Stimulated activated CD4-positive, alpha-beta T cell treated with anti-CD3 and anti-CD28 coated beads, Interleukin-12 subunit alpha, Interleukin-12 subunit beta, amount 100 ng/mL, for 48 hours (primary cell): ENCODE measurements at places on chromosomes 12 and 14.

DNA sequence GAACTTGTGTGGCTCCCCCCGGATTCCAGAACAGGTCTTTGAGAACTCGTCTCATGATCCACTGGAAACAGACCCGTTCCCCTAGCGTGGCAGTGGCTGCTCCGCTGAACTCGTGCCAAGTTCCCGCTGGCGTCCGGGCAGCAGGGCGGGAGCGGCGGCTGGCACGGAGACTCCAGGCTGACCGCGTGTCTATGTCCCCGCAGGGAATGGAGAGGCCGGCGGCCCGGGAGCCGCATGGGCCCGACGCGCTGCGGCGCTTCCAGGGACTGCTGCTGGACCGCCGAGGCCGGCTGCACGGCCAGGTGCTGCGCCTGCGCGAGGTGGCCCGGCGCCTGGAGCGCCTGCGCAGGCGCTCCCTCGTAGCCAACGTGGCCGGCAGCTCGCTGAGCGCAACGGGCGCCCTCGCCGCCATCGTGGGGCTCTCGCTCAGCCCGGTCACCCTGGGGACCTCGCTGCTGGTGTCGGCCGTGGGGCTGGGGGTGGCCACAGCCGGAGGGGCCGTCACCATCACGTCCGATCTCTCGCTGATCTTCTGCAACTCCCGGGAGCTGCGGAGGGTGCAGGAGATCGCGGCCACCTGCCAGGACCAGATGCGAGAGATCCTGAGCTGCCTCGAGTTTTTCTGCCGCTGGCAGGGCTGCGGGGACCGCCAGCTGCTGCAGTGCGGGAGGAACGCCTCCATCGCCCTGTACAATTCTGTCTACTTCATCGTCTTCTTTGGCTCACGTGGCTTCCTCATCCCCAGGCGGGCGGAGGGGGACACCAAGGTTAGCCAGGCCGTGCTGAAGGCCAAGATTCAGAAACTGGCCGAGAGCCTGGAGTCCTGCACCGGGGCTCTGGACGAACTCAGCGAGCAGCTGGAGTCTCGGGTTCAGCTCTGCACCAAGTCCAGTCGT is 1.5 kb downstream of the APOLD1 start:
- DNase-seq = peak; percentile 74

- DNase-seq = no peak
These were observed 91.1 kb upstream of the FUT8 start for GRCh38 chr14:65321370-65321875.

DNA sequence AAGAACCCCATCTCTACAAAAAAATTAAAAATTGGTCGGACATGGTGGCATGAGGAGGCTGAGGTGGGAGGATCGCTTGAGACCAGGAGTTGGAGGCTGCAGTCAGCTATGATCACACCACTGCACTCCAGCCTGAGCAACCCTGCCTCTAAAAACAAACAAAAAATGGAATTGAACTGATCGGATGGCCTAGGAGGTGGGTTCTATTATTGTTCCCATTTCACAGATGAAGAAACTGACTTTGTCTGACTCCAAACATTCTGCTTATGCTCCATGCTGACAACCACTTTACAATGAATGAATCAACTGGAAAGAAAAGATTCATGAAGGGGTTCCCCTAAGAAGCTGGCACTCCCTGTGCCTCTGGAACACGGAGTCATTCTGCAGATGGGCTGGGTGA is 47.3 kb downstream of the TRPV4 start:
- DNase-seq = no peak

- DNase-seq = no peak
These were observed 65.8 kb downstream of the ITPK1 start for GRCh38 chr14:93049867-93050331.

DNA sequence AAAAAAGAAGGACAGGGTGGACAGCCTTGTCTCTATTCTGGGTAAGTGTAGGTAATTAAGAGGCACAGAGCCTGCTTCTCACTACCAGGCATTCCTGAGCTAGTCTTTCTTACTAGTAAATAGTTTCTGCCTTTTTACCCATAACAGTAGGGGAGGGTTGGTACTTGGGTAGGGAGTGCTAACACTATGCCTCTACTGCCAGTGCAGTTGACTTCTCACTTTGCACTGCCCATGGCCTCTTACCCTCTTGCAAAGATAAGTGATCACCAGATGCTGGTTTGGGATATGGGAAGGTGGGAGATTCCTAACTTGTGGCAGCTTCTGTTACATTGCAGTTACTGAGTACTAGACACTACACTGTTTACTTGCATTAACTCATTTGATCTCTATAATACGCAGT is 11.6 kb downstream of the AHSA1 start:
- no peak for DNase-seq

- DNase-seq = no peak
These were observed 3.9 kb downstream of the LHX5 start for GRCh38 chr12:113467502-113468364.

DNA sequence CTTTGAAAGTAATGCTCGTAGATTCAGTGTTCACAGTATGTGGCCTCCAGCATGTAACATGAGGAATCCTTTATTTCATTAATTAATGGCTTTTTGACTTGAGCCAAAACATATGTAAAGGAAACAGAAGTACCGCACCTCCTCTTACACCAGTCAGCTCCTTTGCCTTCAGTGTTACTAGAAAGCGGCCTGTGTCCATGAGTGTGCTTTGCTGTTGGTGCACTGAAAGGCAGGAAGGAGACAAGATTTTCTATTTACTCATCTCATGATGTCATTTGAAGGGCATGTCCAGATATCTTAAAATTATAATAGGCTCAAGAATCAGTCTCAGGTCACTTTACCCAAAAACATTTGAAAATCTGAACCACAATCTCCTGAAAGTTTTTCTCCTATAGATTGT is 9.9 kb upstream of the CCT2 start:
- DNase-seq = no peak

DNA sequence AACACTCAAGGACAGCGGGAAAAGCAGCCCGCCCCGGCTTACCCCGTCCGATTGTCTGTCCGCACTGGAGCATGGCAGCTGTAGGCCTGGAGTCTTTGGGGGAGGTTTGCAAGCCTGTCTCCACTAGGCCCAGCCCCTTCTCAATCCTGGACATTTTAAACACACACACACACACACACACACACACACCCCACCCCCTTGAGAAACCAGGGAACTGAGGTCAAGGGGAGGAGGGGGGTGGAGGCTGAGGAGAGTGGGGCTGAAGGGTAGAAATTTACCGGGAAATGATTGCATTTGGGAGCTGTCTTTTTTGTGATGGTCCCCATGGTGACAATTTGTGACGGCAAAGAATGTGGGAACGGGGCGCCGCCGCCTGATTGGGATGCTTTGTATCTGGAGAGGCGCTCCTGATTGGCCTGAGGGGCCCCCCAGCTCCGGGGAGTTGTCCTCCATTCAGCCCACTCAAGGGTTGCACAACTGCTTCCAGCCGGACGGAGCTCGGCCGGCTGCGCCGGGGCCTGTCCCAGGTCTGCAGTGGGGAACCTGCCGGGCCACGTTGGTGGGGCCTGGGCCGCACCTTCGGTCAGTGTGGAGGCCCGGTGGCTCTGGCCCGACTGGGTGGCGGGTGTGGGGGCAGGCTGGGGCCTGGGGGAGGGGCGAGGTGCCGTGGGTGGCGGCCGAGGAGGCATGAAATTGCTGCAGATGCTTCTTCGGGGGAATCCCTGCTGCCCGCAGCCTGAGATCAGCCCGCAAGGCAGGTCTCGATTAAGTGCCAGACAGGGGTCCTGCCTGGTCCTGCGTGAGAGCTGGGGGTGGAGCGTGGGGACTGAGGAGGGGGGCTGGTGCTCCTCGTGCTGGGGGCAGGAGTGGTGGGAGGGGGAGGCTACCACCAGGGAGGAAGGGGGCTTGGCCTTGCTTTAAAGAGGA is at the start of gene FAM181A:
TSS of gene FAM181A (plus strand) at position 472 of the 927 bp plus-strand sequence. CDS start 942 bp downstream, outside the sequence.
- no peak for DNase-seq

DNA sequence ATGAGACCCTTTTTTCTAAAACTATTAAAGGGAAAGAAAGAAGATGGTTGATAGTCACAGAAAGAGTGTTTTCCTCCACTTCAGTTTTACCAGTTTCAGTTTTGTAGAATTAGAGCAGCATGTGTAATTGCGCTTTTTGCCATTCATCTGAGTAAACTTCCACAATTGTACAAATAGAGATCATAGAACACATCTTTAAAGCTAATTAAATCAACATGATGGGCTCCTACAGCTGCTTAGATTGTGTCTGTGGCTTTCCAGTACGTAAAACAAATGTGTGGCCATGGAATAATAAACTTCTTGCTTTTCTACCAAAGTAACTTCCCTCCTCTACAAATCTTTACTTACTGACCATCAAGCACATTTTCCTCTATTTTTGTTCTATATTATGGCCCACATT is 84.2 kb upstream of the LRIG3 start:
- DNase-seq = no peak

DNA sequence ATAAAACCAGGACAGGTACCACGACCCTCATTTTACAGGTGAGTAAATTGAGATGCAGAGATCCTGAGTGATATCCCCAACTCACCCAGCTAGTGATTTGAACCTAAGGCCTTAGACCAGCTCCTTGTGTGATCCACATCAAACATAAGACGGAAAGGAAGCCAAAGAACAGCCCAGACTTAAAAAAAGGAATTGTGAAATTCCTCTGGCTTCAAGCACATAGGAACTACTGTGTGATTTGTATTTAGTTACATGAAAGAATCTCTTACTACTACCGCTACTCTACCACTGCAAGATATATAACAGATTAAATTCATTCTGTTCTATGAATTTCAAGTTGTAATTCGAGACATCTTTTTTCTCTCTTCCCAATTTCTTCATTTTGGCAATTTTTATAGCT is 10.5 kb downstream of the E2F7 start:
- DNase-seq = no peak

DNA sequence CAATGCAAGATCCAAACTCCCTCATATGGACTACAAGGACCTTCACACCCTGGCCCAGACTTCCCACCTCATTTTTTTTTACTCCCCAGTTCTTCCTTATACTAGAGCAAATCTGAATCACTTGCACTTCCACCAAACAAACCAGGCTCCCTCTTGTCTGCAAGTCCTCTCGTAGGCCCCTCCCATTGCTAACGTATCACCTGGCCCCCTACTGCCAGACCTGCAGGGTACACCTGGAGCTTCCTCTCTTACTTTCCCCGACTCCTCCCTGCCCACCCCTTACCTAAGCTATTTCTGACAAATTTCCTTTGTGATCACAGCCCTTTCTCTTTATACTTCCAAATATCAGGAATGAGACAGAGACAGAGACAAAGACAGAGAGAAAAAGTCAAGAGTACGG is 463.9 kb downstream of the GALC start:
- DNase-seq = no peak

DNA sequence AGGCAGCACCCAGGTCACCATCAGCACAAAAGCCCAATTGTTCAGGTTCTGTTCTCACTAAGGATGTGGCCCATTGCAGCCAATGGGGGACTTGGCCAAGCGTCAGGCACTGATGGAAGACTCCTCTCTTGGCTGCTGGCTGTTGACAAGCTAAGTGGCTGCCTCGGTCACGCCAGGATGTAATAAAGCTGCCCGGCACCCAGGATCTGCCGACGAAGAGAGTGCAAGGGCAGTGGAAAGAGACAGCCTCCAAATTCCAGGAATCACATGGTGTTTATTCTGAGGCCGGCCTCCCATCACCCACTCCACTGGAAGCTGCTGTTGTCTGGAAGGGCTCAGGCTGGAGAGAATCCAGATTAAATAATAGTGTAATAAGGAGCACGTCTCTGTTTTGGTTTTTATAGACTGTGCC is 451.8 kb upstream of the TBX3 start:
- no peak for DNase-seq

- no peak for DNase-seq
These were observed 185.2 kb upstream of the SLC38A2 start for GRCh38 chr12:46557539-46558373.

DNA sequence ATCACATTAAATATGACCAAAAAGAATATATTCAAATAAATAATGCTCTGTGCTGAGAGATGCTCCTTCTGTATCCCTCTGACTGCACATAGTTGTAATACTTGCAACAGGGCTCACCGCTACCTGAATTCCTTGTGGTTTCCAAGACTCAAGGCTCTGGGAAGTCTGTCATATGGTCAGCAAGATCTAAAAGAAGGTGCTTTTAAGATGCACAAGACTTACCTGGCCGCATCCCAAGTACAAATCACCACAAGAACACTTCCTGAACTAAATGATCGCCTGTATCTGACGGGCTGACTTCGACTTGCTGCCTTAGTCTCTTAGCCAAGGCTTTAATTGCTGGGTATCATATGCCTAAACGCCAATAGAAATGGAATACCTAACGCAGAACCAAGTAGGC is 67.2 kb downstream of the HECTD4 start:
- DNase-seq = no peak

DNA sequence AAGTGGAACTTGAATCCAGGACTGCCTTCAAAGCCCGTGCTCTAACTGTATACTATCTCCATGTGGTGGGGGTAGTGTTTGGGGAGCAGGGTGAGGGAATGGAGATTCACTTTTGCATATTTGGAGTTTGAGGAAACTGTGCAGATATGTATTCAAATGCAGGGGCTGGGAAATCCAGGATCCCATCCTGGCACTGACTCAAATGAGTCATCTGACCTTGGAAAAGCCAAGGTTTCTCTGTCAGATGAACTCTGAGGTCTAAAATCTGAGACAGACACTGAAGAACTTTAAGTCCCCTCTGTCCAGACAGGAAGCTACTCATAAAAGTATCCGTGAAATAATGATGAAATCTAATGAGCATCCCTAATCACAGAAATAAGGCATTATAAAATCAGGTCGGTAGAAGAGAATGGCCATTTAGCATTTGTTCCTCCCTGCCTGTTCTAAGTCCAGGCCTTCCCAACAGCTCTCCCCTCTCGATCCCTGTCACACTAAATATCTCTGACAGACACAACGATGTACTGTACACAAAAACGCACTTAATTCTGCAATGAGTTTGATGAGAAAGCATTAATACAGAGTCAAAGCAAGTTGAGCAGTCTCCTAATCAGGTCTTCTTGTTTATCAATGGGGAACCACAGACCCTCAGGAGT is 14.4 kb downstream of the NIN start:
- DNase-seq = no peak

DNA sequence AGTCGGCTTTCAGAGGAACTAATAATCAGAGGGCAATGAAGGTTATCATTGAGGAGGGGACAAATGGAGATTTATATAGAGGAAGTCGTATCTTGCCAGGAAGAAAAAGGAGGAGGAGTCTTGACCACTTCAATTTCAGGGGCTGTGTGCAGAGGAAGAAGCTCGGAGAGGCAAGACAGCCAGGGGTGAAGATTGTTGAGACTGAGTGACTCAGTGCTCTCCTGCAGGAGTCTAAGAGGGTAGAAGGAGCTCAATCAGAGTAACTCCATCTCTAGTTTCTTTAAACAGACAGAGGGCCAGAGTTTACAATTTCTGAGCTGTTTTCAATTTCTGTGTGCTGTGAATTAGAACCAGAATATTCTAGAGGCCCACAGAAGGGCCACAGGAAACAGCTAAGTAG is 439.3 kb upstream of the PRICKLE1 start:
- DNase-seq = no peak
